Fibroblast of skin of left biceps (primary cell): ENCODE measurements at places on chromosomes 7 and 10.
A peak's percentile ranks its signal among the peaks of the same experiment; 100 is the strongest.

GRCh38 chr7:116164552-116165306 is 45.6 kb upstream of the TES start:
- peak; percentile 26 for DNase-seq

GRCh38 chr7:149598721-149599308 is 101.2 kb upstream of the ZNF746 start:
- DNase-seq: no peak

GRCh38 chr7:27247452-27248426 is 5.1 kb downstream of the EVX1 start:
- DNase-seq: no peak

GRCh38 chr7:40903872-40904271 is 769.1 kb downstream of the SUGCT start:
- DNase-seq: no peak

DNA sequence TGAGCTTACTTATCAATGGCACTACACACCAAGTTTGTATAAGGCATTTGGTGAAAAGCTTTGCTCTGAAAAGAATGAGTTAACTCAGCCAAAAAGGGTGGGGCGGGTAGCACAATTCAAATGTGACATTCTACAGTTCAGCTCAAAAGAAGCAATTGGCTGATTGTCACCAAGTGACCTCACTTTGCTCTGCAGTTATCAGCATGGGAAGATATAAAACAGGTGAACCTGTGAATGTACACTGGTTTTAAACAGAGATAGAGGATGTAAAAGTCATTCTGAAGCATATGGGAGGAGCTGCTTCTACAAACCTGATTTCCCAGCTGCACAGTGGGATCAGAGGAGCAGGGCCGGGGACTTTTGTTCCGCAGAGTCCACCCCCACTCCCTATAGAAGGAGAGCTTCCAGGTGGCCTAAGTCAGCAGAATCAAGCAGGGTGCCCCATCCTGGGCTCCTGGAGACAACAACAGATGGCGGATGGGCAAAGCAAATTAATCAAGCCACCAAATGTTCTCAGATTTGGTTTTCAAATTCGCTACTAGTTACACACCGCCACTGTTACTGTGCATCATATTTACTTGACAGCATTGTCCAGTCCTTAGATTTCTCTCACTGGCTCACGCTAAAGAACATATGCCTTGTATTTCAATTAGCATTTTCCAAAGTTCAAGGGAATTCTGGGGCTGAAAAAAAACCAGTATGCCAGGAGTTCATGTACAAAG is 27.5 kb upstream of the NPVF start:
- no peak for DNase-seq

DNA sequence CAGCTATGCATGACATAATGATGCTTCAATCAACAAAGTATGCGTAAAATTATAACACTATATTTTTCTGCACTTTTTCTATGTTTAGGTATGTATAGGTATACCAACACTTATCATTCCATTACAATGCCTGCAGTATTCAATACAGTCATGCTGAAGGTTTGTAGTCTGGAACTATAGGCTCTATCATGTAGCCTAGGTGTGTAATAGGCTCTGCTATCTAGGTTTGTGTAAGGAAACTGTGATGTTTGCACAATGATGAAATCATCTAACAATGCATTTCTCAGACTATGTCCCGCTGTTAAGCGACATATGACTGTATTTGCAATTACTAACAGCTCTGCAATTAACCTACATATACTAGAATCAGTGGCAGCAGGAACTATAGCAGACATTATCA is 1447.5 kb downstream of the GATA3 start:
- no peak for DNase-seq

DNA sequence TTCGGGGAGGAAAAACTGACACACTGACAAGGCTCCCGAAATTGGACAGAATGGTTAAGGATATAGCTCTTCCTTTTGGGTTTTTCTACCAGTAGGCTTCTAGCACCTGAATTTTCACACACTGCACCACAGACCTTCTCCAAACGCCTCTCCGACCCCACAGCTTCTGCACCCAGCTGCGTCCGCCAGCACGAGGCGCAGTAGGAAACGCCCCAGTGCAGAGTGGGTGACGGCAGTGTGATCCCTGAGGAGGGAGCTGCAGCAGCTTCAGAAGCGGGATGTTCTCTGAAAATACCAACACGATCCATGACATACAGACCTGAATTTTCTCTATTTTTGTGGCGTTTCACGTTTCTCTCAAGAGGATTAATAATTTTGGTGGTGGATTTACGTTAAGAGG is 25.9 kb downstream of the HSPB1 start:
- DNase-seq: no peak
